ENCODE measurements at places on chromosomes 2 and 18.

- DNase-seq, result peak; percentile 23
Observed at GRCh38 chr2:27494944-27495554, at the start of gene FNDC4. Gene FNDC4, minus strand, starts transcription at chr2:27495200. Its CDS starts 521 bp downstream, at chr2:27494679.

- no peak for DNase-seq
Observed at GRCh38 chr2:127784965-127785518, 25.9 kb downstream of the WDR33 start.

GRCh38 chr2:177675350-177675821 lies 282.8 kb downstream of the AGPS start:
- no peak for DNase-seq

- DNase-seq, result no peak
Observed at GRCh38 chr2:1154710-1155594, 204.3 kb downstream of the SNTG2 start.

DNA sequence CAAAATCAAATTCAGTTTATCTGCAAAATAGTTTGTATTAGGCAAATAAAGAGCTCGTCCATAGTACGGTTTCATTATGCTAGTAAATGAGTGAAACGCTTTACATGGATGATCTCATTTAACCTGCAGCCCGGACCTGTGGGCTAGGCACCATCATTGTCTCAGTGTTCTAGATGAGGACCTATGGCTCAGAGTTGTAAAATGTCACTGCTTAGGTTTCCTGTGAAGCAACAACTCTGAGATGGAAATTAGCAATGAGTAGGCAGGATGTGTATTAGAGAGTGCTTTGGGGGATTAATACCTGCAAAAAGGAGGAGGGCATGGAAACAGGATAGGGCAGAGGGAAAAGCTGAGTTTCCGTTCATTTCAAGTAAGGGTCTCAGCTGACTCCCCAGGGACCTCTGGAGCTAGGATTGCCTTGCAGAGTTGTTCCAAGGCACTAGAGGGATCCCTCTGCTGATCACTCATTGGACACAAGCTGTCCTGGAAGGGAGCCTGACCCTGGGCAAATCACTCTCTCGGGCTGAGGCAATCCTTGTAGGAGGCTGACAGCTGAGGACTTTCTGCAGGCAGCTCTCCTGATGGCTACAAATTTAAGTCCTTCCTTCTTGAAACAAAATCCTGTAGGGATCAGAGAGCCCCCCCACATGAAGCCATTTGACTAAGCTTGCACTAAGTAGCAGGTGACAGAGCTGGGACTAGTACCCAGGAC lies 58.8 kb upstream of the SIX2 start:
- no peak for DNase-seq

DNA sequence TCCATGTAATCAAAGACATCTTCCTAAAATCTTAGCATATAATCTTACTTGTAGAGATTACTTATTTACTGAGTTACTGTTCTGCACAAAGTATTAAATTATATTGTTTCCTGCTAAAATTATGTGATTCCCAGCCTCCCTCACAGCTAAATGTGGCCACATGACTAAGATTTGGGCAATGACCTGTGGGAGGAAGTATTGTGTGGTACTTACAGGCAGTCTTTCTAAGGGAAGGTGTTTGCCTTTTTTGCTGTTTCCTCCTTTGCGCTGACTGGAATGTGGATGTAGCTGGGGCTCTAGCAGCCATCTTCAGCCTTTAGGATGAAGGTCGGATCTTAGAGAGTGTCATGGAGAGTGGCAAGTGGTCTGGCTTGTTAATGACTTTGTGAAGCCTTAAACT lies 146.3 kb upstream of the APCDD1 start:
- DNase-seq, result no peak

- no peak for DNase-seq
Observed at GRCh38 chr2:143504397-143504796, 375.2 kb downstream of the ARHGAP15 start.

DNA sequence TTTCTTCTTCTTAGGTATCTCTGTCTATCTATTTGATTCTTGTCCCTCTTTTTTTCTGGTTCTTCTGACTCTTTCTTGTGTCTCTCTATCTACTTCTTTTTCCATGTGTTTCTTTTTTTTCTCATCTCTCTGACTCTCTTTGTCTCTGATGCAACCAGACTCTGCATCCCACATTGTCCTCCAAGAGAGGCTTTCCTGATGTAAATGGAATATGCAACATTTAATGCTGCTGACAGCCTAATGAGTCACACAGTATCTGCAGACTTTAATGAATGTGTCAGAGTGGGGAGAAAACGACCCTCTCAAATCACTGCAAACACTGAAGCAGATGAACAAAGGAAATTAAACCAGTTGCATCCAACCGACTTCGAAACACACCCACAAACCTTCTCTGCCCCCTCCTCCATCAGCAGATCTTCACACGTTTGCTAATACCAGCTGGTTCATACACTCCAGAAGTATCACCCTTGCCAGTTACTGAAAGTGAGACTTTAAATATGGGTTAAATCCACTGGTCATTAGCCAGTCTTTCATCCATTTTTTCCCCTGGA lies 351.5 kb downstream of the TXNL1 start:
- no peak for DNase-seq

GRCh38 chr2:241443486-241444223 lies 64.7 kb downstream of the STK25 start:
- DNase-seq, result peak; percentile 93

GRCh38 chr2:196949116-196949515 lies 22.6 kb upstream of the PGAP1 start:
- DNase-seq, result no peak

- no peak for DNase-seq
Observed at GRCh38 chr2:181991171-181991885, 5.7 kb downstream of the PPP1R1C start.

GRCh38 chr2:60100034-60100433 lies 453.4 kb downstream of the BCL11A start:
- DNase-seq, result no peak

DNA sequence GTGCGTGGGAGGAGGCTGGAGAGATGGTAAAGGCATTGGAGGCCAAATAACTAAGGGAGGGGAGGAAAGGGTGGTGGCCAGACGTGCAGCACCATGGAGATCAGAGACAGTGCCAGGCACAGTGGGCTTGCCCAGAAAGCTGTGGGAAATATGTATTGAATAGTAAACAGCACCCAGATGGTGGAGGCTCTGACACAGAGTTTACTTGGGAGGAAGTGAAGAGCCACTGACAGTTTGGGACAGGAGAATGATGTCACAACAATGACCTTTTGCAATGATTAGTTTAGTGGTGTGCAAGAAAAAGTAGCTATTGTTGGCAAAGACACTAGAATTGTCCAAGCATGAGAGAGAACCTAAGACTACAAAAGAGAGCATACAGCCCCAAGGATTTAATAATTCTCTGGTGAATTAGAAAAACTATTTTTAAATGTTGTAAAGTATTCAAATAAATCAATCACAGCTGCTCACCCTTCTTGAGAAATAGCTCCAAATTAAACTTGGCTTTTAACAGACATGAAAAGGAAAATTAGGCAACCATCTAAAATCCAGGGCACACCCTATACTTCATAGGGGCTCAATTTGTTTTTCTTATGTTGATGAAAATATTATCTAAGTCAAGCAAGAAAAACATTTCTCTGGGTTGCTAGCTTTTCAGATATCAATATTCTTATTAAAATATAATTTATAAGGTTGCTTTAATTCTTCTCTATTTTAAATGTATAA lies 458.7 kb upstream of the HNRNPA3 start:
- DNase-seq, result no peak

DNA sequence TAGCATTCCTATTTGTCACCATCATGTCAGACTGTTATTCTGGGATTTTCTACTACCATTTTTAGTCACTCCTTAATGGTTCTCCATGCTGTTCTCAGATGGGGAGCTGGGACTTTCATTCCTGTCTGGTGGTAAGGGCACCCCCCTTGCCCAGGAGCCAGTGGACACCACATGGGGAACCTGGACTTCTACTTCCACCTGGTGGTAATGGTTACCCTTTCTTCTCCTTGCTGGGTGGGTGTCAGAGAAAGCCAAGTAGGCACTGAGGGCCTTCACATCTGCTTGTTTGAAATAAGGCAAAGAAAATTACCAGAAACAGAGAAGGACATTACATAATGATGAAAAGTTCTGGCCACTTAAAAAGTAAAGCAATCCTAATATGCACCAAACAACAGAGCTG lies 239.8 kb downstream of the FHOD3 start:
- no peak for DNase-seq

- DNase-seq, result no peak
Observed at GRCh38 chr18:55908901-55909366, 320.9 kb upstream of the TCF4 start.

DNA sequence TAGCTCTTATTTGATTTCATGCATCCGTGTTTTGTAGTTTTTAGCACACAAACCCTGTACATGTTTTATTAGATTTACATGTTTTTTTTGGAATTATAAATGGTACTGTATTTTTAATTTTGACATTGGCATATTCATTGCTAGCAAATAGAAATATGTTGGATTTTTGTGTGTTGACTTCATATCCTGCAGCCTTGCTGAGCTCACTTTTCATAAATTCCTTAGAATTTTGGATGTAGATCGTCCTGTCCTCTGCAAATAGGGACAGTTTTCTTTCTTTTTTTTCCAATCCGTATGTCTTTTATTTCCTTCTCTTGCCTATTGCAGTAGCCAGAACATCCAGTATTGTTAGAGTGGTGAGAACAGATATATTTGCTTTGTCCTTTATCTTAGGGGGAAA lies 46.7 kb upstream of the GPR17 start:
- no peak for DNase-seq

GRCh38 chr2:51387235-51387634 lies 355.3 kb upstream of the NRXN1 start:
- DNase-seq, result no peak

DNA sequence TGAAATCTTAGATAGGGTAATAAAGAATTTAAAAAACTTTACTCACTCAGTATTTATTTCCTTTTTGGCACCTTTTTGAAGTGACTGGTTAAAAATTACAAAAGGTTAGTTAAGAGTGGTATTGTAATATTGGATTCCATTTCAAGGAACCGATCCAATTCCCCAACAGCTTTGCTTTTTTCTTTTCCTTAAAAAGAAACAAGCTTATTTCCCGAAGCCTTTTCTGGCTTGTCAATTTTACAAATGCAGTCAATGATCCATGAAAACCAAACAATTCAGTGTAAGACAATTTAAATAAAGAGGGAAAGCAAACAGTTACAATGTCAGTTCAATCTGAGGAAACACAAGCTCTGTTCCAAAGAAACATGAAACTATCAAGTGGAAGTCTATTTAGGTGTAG lies 200.2 kb downstream of the RIT2 start:
- no peak for DNase-seq

DNA sequence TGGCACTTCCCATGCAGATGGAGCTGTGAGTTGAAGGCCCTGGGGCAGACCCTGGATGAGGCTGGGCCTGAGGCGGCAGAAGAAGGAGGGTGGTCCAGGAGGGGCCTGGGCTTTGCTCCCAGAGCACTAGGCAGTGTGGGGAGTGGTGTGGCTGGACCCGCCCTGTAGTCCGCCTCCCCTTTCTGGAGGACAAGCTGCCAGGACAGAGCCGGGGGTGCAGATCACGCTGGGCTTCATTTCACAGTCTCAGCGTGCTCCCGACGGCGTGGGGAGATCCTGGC lies 49.8 kb downstream of the PTGR3 start:
- no peak for DNase-seq

- DNase-seq, result no peak
Observed at GRCh38 chr18:77702686-77703085, 453.0 kb downstream of the GALR1 start.

DNA sequence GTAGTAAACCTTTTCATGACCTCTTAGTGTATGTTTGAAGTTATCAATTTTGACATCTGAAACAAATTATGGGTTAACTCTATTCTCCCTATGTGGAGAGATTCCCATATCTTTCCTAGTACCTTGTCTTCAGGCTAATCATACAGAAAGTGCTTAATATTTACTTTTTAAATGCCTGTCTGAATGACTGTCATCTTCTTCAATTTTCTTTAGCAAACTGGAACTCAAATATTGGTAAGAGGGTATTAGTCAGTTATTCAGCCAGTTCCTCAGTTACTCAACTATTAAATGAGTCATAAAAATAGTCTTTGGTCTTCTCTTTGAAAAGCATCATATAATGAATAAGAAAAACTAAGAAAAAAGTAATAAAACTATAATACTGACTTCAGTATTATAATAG lies 1038.0 kb upstream of the PIK3C3 start:
- DNase-seq, result no peak

GRCh38 chr2:133810559-133810958 lies 242.3 kb upstream of the NCKAP5 start:
- DNase-seq, result no peak

GRCh38 chr2:69643602-69644505 lies at the start of gene AAK1:
Gene AAK1, minus strand, starts transcription at chr2:69643739. Its CDS starts 699 bp downstream, at chr2:69643040.
- DNase-seq, result peak; percentile 73

- DNase-seq, result no peak
Observed at GRCh38 chr2:1613731-1614354, 130.5 kb downstream of the PXDN start.

GRCh38 chr2:145411493-145411892 lies 891.6 kb upstream of the ZEB2 start:
- peak; percentile 9 for DNase-seq

- DNase-seq, result no peak
Observed at GRCh38 chr2:214489702-214490101, 78.8 kb downstream of the VWC2L start.

GRCh38 chr2:223451-223850 lies 40.4 kb downstream of the SH3YL1 start:
- no peak for DNase-seq

GRCh38 chr2:26144031-26144430 lies 28.9 kb upstream of the GAREM2 start:
- DNase-seq, result no peak

DNA sequence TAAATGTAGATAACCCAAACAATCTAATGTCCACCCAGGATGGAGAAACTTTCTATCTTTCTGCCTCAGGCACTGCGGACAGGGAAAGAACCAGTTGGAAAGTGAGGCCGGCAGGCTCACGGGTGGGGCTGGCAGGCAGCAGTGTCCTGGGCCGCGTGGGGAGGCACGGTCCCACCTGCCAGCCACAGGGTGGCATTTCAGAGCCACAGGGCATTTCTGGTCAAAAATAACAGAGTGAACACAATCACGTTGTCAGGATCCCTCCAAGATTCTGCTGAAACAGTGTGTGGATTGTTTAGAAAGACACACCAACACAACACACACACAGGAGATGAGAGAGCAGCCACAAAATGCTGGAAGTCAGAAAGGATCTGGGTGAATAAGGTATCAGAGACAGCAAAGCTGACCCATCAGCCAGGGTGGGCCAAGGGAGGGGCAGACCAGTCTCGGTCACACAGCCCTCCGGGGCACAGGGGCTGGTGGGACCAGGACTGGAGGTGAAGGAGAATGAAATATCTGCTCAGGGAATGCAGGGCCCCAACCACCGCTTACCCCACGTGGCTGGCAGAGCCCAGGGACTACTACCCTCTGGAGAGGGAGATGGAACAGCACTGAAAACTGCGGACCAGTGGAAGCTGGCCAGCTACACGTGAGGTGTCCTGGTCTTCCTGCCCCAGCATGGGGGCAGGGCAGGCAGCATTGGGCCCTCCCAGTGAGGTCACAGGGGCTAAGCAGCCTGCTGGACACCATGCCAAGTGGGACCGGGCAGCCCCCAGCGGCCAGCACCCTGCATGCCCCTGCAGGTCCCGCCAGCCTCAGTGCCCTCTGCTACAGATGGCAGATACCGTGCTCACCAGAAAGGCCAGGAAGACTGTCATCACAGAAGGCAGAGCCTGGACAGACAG lies 173.9 kb downstream of the HDAC4 start:
- DNase-seq, result no peak

GRCh38 chr2:183031911-183032794 lies 6.1 kb downstream of the NCKAP1 start:
- no peak for DNase-seq

- peak; percentile 42 for DNase-seq
Observed at GRCh38 chr2:231707625-231707926, 749 bp upstream of the PTMA start.

Measured in CD8-positive, alpha-beta memory T cell (primary cell).